ENCODE measurements at places on chromosomes 13 and 19.
A peak's percentile ranks its signal among the peaks of the same experiment; 100 is the strongest.

GRCh38 chr13:90154311-90154960 lies 1193.1 kb upstream of the MIR17HG start:
- no peak for DNase-seq

- peak; percentile 12 for DNase-seq
These were observed at the start of gene KL for GRCh38 chr13:33016414-33017322. KL (plus strand) TSS chr13:33016423; CDS start chr13:33016441, 18 bp downstream.

DNA sequence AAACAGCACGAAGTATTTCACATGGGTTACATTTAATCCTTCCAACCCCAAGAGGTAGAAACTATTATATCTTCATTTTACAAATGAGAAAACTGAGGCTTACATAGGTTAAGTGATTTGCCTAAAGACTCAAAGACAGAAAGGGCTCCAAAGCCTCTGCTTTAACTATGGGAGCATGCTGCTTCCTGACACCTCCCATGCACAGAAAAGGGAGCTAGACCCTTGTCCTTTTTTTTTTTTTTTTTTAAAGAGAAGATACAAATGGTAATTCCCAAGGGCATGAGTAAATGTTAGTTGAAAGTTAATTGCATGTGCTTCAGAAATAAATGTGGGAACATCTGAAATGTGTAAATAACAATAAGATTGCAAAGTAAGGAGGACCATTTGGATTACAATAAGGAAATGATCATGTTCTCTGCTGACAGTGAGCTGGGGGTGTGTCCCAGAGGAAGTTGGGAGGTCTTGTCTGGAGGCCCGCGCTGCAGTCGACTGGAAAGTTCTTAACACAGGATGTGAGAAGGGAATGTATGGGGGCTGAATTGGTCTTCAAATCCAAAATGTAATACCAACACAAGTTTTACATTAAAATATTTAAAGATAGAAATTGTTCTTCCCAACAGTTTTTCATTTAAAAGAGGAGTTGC lies 500.3 kb downstream of the KLF12 start:
- DNase-seq, result no peak

DNA sequence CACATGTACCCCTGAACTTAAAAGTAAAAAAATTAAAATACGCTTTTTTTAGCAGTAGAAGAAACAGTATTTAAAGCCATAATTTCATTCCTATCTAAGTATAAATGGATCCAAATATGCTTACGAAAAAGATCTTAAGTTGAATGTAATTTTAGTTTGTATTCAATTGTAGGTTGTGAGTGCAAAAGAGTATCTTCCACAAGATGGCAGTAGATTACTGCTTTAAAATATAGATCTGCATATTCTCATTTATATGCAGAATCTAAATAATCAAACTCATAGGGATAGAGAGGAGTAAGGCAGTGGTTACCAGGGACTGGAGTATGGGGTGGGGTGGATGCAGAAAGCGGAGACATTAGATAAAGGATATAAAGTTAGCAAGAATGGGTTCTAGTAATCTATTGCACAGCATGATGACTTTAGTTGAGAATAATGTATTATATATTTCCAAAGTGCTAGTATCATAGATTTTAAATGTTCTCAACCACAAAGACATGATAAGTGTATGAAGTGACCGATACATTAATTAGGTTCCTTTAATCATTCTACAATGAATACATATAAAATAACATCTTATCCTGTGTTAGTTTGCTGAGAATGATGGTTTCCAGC lies 14.2 kb downstream of the OR7A17 start:
- DNase-seq, result no peak

GRCh38 chr13:40665126-40666044 lies 1.1 kb downstream of the FOXO1 start:
- peak; percentile 58 for DNase-seq

- no peak for DNase-seq
These were observed 242.1 kb downstream of the DACH1 start for GRCh38 chr13:71624653-71625600.

- DNase-seq, result no peak
These were observed 30.9 kb upstream of the CYP4F8 start for GRCh38 chr19:15584095-15584494.

GRCh38 chr19:41309180-41310032 lies 566 bp upstream of the CCDC97 start:
- no peak for DNase-seq

- no peak for DNase-seq
These were observed 170.6 kb upstream of the TMTC4 start for GRCh38 chr13:100845128-100845757.

DNA sequence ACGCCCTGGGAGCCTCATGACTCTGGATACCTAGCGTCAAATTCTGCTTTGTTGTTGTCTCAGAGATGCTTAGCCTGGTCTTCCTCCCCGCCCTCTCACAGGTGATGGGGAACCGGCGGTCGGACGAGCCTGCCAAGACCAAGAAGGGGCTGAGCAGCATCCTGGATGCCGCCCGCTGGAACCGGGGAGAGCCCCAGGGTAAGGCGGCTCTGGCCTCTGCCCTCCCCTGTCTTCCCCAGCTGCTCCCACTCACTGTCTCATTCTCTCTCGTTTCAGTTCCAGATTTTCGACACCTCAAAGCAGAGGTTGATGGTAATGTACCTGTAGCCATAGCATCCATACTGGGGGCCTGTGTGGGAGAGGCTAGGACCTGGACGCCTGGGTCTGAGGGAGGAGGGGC lies 11.4 kb downstream of the ARHGEF1 start:
- DNase-seq, result no peak

DNA sequence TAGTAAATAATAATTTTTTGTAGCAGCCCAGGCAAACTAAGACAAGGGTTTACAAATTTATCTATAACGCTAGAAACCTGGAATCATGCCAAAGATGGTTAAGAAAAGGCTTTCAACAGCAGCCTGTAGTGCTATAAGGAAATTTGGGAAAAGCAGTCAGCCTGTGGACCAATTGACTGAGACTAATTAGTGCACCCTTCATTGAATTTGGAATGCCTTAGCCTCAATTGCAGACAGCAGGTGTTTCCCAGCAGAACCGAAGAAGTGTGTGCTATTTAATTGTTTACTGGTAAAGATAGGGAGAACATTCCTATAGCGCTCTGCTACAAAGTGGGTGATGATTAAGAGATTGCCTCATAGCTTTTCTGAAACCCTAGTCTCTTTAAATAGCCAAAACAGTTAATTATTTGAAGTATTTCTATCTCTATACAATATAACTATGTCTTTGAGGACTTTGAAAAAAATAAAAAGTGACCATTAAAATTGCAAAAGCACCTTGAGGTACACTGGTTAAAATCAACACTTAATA lies 1884.3 kb upstream of the PCDH20 start:
- DNase-seq, result no peak

All from activated naive CD4-positive, alpha-beta T cell treated with anti-CD3 and anti-CD28 coated beads, Interleukin-2, amount 50 U/mL, for 16 hours (primary cell).